ENCODE measurements at places on chromosomes 7 and 10.

DNA sequence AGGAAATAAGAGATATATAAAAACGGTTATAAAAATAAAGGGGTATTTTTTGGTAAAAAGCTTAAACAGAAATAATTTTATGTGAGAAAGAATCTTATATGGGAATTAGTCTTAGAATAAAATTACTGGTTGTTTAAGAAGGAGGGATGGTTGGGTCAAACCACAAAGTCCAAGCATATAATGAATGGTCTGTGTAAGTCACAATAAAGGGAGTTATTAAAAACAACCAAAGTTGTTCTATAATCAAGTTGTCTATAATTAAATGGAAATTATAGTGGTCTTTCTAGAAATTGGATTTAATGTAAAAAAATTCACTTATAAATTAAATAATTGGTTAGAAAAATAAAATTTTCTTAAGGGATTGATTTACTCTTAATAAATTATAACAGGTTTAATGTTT lies 304.8 kb downstream of the POM121L12 start:
- DNase-seq = no peak

- no peak for DNase-seq
Observed at GRCh38 chr7:14018751-14019150, 29.3 kb upstream of the ETV1 start.

DNA sequence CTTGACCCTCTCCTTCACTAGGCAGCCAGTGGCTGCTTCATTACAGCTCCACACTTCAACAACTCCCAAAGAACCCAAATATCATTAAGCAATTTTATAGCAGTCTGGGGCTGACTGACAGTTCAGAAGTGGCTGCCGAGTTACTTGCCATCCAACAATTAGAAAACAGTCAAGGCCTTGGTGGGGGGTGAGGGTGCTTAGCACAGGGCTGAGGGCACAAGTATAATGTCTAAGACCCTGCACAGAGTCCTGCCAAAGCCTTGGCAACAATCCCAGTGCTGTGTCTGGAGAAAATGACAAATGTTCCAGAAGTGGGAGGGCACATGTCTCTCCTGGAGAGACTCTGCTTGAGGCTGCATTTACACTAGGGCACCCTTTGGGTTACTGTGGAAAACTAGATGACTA lies 71.1 kb downstream of the CXCL12 start:
- no peak for DNase-seq

DNA sequence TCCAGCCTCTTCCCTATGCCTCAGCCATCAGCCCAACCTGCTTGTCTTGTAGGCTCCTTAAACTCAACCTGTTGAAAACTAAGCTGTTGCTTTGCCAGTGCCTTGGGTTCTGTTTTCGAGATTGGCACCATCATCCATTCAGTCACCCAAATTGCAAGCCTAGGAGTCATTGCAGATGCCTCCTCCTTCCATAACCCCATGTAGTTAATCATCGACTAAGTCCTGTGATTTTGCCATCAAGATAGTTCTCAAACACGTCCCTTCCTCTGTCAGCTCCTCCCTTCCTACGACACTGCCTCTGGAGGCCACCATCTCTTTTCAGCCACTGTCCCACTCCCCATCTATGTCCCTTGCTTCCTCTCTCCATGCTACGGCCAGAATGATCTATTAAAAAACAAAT lies 168.1 kb downstream of the RAB11FIP2 start:
- DNase-seq = no peak

DNA sequence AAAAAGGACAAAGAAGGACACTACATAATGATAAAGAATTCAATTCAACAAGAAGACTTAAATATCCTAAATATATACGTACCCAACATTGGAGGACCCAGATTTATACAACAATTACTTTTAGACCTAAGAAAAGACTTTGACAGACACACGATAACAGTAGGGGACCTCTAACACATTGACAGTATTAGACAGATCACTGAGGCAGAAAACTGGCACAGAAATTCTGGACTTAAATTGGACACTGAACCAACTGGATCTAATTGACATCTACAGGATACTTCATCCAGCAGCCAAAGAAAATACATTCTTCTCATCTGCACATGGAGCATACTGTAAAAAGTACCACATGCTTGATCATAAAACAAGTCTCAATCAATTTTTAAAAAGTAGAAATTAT lies 103.8 kb downstream of the DGKI start:
- DNase-seq = no peak

DNA sequence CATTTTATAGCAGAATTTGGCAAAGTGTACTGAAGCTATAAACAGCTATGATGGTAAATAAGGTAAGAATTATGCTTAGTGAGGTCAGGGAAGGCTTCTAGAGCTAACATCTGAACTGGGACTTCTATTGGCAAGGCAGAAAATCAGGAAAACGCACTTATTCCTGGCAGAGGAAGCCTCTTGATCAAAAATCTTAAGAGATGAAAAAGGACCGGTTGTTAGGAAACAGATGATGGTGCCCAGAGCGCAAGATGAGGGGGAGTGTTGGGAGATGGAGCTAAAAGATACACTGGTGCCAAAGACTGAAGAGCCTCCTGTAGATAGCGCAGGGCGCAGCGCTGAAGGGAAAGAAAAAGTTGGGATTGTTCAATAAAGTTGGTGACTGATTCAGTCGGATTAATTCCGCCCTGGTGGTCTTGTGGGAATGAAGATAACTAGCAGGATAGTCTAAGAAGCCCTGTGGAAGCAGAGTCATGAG lies 550 bp upstream of the CALU start:
- DNase-seq = peak; percentile 1

DNA sequence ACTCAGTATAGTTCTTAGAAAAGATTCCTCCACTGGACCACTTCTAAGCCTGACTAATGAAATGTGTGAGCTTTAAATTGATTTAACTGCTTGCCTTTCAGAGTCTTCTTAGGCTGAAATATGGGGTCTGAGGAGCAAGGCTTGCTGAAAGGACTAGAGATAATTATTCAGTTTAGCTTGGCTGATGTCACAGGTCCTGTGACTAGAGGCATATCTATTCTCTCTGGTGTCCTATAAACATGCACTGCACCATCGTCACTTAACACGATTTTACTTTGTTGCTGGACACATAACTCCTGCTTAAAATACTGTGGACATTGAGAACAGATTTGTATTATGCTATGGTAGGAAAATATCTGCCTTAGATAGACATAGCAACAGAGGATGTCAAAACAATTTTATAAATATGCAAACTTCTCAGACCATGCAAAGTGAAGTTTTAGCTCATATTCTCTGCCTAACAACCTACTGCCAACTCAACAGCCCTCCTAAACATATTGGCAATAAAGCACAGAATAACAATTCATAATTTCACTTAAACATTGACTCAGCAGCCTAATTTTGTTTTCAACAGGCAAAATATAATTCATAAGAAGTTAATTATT lies 80.2 kb downstream of the RNF133 start:
- no peak for DNase-seq

DNA sequence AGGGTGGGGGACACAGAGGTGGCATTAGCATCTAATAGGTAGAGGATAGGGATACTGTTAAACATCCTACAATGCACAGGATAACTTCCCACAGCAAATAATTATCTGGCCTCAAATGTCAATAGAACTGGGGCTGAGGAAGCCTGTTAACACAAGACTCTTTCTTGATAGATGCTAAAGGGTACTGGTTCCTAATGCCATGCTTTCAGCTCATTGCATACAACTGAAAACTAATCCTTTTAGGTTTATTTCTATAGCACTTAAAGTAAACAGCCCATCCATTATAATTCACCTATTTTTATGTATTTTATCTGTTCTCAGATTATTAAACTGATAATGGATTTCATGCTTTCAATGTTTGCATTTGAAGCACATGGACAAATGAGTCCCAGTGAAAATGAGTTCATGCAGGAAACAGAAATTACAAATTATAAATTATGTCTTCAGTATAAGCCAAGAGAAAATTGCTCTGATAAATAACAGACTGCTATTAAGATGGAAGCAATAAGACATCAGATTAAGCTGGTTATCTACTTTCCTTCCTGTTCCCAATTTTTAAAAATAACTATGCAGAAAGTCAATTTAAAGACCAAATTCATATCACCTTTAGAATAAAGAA lies 66.4 kb downstream of the AKR1D1 start:
- DNase-seq = no peak

DNA sequence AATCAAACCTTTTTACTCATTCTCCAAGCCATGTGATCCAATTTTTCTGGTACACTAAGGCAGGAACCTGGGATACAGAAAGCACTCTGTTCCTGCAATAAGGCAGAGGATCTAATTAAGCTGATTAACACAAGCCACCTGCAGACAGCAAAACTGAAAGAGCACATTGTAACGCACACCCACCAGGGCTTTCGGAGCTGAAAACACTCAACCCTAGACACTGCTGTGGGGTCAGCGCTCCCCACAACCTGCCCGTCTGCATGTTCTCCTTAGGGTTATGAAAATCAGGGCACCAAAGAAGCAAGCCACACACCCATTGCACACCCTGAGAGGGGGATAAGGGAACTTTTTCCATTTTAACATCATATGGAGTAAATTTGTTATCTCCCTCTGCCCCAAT lies 1022.2 kb upstream of the LRRTM3 start:
- DNase-seq = no peak

GRCh38 chr10:80202934-80203834 lies 2.2 kb downstream of the ANXA11 start:
- DNase-seq = peak; percentile 58

- DNase-seq = no peak
Observed at GRCh38 chr7:80858141-80858903, 60.5 kb downstream of the SEMA3C start.

DNA sequence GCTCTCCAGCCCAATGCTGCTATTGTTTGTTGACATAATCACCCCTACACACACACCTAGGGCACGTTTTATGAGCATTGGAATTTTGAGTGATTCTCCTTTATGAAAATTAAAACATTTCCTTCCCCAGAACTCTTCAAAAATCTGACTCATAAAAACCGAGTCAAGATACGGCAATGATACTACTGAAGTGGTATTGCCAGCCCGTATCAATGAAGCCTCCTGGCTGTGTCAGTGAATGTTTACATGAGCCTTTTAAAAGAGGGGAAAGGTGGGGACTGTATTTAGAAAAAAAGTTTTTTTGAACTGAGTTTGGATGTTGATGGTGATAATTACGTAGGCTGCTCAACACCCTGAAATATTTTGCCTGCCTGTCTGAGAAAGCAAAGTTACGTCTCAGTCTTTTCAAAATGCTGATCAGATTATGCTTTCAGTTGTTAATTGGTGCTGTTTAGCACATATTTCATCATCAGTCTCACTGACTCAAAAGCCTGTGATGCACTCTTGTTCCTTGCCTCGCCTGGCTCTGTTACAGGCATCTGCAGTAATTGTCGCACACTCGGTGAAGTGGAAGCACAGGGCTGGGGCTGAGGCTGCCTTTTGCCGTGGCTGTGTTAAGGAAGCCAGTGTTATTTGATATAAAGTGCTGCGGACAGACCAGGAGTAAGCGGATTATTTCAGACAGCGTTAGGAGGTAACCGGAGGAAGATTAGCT lies 157.4 kb upstream of the TCF7L2 start:
- DNase-seq = no peak

GRCh38 chr7:36686499-36686898 lies 37.8 kb downstream of the AOAH start:
- DNase-seq = peak; percentile 52

GRCh38 chr7:17094963-17095574 lies 203.4 kb upstream of the AHR start:
- no peak for DNase-seq

DNA sequence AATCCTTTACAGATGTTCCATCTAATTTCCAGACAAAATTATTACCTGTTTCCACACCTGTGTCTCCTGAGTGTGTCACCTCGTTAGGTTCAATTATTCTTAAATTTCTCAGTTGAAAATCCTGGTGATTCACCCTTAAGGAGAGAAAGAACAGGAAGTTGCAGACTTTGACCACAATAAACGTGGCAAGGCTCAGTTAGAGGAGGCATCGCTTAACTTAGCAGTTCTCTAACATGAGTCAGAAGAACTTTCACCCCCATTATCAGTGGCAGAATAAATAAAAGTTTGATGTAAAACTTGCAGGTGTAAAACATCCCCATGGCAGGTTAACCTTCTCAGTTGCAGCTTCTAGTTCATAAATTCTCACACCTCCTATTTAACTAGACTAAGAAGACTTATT lies 8.3 kb downstream of the XPNPEP1 start:
- DNase-seq = peak; percentile 33

GRCh38 chr7:108570146-108570755 lies 577 bp downstream of the DNAJB9 start:
- peak; percentile 31 for DNase-seq

DNA sequence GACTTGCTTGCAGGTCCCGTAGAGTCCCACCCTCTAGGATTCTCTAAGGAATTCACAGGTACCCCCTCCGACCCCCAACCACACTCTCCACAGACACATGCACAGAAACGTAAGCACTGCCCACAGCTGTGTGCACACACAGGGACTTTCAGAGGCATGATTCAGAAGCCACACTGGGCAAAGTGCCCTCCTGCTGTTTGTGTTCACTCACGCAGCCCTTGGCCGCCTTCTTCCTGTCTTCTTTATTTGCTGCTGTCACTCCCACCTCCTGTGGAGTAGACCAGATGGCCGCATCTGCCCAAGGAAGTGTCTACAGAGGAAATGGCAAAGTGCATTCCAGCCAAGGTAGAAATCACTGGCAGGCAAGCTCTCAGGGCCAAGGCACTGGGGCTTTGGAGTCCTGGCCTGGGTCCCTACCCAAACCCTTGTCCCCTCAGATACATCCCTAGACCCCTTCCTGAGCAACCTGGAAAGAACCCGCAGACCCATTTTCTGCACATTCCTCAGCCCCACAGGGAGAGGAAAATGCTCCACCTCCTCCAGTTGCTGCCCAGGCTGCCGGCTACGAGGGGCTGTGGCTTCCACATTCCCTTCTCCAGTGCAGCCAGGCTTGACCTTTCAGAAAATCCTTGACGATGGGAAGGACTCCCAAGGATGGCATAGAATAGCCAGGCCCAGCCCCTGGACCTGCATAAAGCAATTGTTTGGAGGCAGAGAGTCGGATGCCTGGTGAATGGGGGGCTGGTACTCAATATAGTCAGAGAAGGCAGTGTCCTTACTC lies 21.6 kb upstream of the GIMAP8 start:
- no peak for DNase-seq

DNA sequence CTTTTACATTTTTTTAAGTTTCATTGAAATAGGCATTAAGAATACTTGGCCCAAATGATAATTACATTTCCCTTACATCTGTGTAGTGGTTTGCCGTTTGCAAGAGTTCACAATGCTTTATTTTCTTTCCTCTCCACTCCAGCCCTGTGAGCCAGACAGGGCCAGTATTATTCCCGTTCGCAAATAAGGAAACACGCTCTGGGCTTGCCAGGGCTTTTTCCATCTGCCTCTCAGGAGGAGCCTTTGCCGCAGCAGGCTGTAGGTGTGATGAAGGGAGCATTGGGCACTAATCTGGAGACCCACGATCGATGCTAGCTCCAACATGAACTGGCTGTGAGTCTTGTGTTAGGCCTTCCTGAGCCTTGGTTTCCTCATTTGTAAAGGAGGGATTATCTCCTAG lies 154.4 kb downstream of the GALNT17 start:
- no peak for DNase-seq

- no peak for DNase-seq
Observed at GRCh38 chr10:50846753-50847152, 38.7 kb downstream of the A1CF start.

- DNase-seq = no peak
Observed at GRCh38 chr7:54680377-54681005, 78.5 kb downstream of the SEC61G start.

- DNase-seq = peak; percentile 63
Observed at GRCh38 chr10:72274730-72275350, 1.1 kb downstream of the DDIT4 start.
